ENCODE measurements at places on chromosomes 4 and X. TPM values are rescaled to one million over a fixed set of nuclear protein-coding genes. Genes with fewer than 3 reads are reported as not detected.

DNA sequence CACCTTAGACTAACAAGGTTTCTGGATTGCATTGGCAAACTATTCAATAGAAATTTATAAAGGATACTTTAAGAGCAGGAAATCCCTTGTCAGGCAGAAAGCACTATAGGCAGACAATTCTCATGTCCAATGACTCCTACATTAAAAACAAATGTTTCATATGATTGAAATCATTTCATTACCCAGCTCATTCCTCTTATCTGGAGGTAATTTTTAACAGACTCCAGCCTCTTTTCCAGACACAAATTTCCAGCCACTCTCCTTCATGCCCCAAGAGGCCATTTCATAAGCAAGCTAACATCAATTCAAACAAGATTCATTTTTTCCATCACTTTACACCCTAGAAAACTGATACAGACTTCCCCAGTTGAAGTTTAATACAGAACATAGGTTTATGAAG is 495.1 kb upstream of the FRG1 start:
- no peaks in the 10 kb centered on the region for H3K4me1 ChIP-seq
- no peak overlapping the region for H3K27ac ChIP-seq
- DNase-seq: no peak
- no peak overlapping the region for H3K4me3 ChIP-seq

- DNase-seq: no peak
- no peaks in the 10 kb centered on the region for H3K36me3 ChIP-seq
- H3K4me1 ChIP-seq: peaks cover 18% of the 10 kb centered on the region
- no peak overlapping the region for H3K4me3 ChIP-seq
- no peaks in the 10 kb centered on the region for H3K27me3 ChIP-seq
Observed at GRCh38 chrX:12958059-12958458, 16.9 kb upstream of the TMSB4X start.

- peak within 1 kb of the TSS; percentile 82 for H3K4me3 ChIP-seq
- DNase-seq: peak; percentile 85
- H3K4me1 ChIP-seq: peaks cover 7% of the 10 kb centered on the region
- no peaks in the 10 kb centered on the region for H3K27me3 ChIP-seq
- peak within 1 kb of the TSS; percentile 94 for H3K27ac ChIP-seq
- H3K36me3 ChIP-seq: no peaks in the 10 kb centered on the region
Observed at GRCh38 chr4:15001869-15002658, at the start of gene CPEB2. Gene CPEB2, plus strand, starts transcription at chr4:15002481. Its CDS starts 193 bp downstream, at chr4:15002674.

The CT45A2 gene
- total RNA-seq: not detected

The IL2 gene
- total RNA-seq: not detected

DNA sequence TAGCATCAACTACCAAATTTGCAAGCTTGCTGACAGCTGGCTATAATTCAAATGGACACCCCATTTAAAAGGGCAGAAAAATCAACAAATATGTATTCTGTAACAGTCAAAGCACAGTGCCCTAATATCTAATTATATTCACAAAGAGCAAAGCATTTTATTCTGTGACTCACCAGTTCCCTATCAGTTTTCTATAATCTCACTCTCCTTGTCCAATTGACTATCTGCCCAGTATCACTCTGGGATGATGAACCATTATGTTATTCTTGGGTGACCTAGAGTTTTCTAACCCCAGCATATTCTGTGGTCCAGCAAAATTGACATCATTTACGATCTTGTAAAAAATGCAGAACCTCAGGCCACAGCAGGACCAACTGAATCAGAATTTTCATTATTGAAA is 82.0 kb upstream of the FREM3 start:
- H3K27me3 ChIP-seq: no peaks in the 10 kb centered on the region
- no peak overlapping the region for H3K4me3 ChIP-seq
- no peak for DNase-seq
- H3K4me1 ChIP-seq: no peaks in the 10 kb centered on the region

The NXF2B gene
- not detected for total RNA-seq

The DMP1 gene
- total RNA-seq: not detected

- no peaks in the 10 kb centered on the region for H3K27me3 ChIP-seq
- H3K4me1 ChIP-seq: no peaks in the 10 kb centered on the region
- H3K36me3 ChIP-seq: no peaks in the 10 kb centered on the region
- no peak overlapping the region for H3K27ac ChIP-seq
- DNase-seq: peak; percentile 1
Observed at GRCh38 chrX:2875798-2876399, 47.2 kb downstream of the GYG2 start.

GRCh38 chrX:40009462-40009851 is 88.3 kb downstream of the BCOR start:
- H3K36me3 ChIP-seq: no peaks in the 10 kb centered on the region
- H3K27ac ChIP-seq: no peak overlapping the region
- no peak overlapping the region for H3K4me3 ChIP-seq
- no peak for DNase-seq
- H3K4me1 ChIP-seq: peaks cover 36% of the 10 kb centered on the region

- no peaks in the 10 kb centered on the region for H3K27me3 ChIP-seq
- no peak for DNase-seq
- H3K36me3 ChIP-seq: no peaks in the 10 kb centered on the region
- H3K27ac ChIP-seq: no peak overlapping the region
- no peaks in the 10 kb centered on the region for H3K4me1 ChIP-seq
Observed at GRCh38 chr4:181728305-181728966, 514.8 kb upstream of the TENM3 start.

DNA sequence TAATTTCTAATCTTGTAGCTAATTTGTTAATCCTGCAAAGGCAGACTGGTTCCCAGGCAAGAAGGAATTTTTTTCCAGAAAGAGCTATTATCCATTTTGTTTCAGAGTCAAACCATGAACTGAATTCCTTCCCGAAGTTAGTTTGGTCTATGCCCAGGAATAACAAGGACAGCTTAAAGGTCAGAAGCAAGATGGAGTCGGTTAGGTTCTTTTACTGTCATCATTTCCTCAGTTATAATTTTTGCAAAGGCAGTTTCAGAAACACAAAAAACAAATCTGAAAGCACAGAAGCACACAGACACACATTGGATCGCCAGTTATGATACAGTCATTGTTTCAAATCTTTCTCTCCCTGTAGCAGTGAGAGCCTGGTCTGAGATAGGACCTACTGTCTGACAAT is 37.9 kb downstream of the AGA start:
- no peaks in the 10 kb centered on the region for H3K4me1 ChIP-seq
- no peak overlapping the region for H3K27ac ChIP-seq
- H3K4me3 ChIP-seq: no peak overlapping the region
- no peak for DNase-seq
- no peaks in the 10 kb centered on the region for H3K36me3 ChIP-seq
- H3K27me3 ChIP-seq: 0 out of 2 replicates have a peak, but pooled peaks cover 3% of the 10 kb centered on the region

The NIPAL1 gene
- total RNA-seq: 0.91 TPM

The PARM1 gene
- total RNA-seq: not detected

GRCh38 chr4:15100994-15101695 is 98.9 kb downstream of the CPEB2 start:
- no peaks in the 10 kb centered on the region for H3K27me3 ChIP-seq
- no peaks in the 10 kb centered on the region for H3K36me3 ChIP-seq

- no peaks in the 10 kb centered on the region for H3K27me3 ChIP-seq
- DNase-seq: no peak
- no peak overlapping the region for H3K27ac ChIP-seq
- no peaks in the 10 kb centered on the region for H3K36me3 ChIP-seq
- H3K4me3 ChIP-seq: no peak overlapping the region
Observed at GRCh38 chrX:102126863-102127262, 1.4 kb downstream of the TCEAL2 start.

DNA sequence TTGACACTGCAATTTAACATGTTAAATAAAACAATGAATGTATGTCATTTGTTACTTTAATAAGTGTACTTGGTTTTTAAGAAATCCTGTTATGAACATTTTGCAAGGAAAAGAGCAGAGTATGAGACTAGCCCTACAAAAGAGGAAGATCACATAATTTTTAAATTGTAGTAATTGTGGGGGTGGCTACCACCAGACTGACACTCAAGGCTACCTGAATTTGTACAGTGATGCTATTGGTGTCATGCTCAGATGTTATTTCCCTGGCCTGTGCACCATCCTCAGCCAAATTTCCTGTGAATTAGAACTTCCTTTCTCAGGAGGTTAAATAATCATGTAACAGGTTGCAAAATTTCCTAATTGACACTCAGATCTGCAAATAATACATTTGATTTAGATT is 157.5 kb downstream of the BANK1 start:
- no peaks in the 10 kb centered on the region for H3K27me3 ChIP-seq
- no peaks in the 10 kb centered on the region for H3K36me3 ChIP-seq
- no peak overlapping the region for H3K4me3 ChIP-seq
- DNase-seq: no peak

The SLC34A2 gene
- not detected for total RNA-seq

GRCh38 chr4:95068818-95069478 is 311.2 kb downstream of the BMPR1B start:
- DNase-seq: no peak
- H3K4me3 ChIP-seq: no peak overlapping the region

- no peaks in the 10 kb centered on the region for H3K27me3 ChIP-seq
- H3K4me1 ChIP-seq: peaks cover 18% of the 10 kb centered on the region
- no peak overlapping the region for H3K27ac ChIP-seq
- no peak overlapping the region for H3K4me3 ChIP-seq
- DNase-seq: peak; percentile 14
Observed at GRCh38 chr4:113057891-113058290, 8.4 kb downstream of the ANK2 start.

- H3K27ac ChIP-seq: no peak overlapping the region
- no peak overlapping the region for H3K4me3 ChIP-seq
- no peaks in the 10 kb centered on the region for H3K4me1 ChIP-seq
Observed at GRCh38 chr4:37699868-37700481, 13.8 kb upstream of the RELL1 start.

GRCh38 chrX:10423716-10424115 is 196.7 kb downstream of the MID1 start:
- no peak overlapping the region for H3K4me3 ChIP-seq
- H3K4me1 ChIP-seq: no peaks in the 10 kb centered on the region
- H3K36me3 ChIP-seq: no peaks in the 10 kb centered on the region
- no peaks in the 10 kb centered on the region for H3K27me3 ChIP-seq

The CLOCK gene
- total RNA-seq: 22.5 TPM

DNA sequence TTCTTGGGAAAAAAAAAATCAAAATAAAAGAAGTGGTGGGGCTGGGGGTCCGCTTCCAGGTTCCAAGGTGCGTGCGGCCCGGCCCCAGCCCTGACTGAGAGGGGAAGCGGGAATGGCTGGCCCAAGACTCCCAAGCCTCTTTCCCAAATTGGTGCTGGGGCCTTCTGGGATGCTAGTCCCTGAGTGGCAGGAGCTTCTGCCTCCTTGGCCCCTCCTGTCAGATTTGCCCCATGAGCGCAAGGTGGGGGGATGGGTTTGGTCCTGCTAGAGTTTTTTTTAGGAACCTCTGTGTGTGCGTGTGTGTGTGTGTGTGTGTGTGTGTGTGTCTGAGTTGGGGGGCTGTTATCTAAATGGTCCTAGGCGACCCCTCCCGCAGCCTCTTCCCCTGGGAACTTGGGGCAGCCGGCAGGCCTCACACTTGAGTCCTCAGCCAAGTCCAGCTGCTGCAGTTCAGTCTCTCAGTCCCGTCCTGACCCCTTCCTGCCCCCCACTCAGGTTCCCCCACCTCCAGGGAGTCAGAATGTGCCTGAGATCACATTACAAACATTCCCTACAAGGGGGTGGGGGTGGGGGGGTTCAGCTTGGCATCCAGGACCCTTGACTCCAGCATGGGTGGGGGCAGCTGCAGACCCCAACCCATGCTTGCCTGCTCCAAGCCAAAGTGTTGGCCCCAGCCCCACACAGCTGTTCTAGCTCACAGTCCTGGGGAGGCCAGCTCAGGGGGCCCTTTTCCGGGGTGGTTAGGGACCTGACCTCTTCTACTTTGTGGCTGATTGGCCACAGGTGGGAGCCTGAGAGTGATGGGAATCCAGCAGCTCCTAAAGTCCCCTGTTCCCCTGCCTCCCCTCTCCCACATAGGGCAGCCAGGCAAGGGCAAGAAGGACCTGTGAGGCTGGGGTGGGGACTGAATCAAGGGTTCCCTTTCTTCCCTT is 4.0 kb downstream of the EFNB1 start:
- H3K4me1 ChIP-seq: peaks cover 20% of the 10 kb centered on the region
- H3K36me3 ChIP-seq: no peaks in the 10 kb centered on the region
- no peak overlapping the region for H3K4me3 ChIP-seq
- H3K27ac ChIP-seq: no peak overlapping the region
- no peak for DNase-seq
- H3K27me3 ChIP-seq: no peaks in the 10 kb centered on the region

- H3K36me3 ChIP-seq: no peaks in the 10 kb centered on the region
- peak; percentile 38 for DNase-seq
- H3K4me1 ChIP-seq: no peaks in the 10 kb centered on the region
- no peak overlapping the region for H3K4me3 ChIP-seq
- no peak overlapping the region for H3K27ac ChIP-seq
Observed at GRCh38 chrX:16445166-16445752, 204.7 kb upstream of the S100G start.

The TRIM60 gene
- total RNA-seq: not detected

- H3K27me3 ChIP-seq: no peaks in the 10 kb centered on the region
- no peak overlapping the region for H3K4me3 ChIP-seq
- peaks cover 11% of the 10 kb centered on the region for H3K36me3 ChIP-seq
- DNase-seq: no peak
Observed at GRCh38 chr4:3318561-3319021, 25.8 kb downstream of the RGS12 start.

- H3K36me3 ChIP-seq: no peaks in the 10 kb centered on the region
- DNase-seq: no peak
- no peaks in the 10 kb centered on the region for H3K27me3 ChIP-seq
- H3K4me1 ChIP-seq: no peaks in the 10 kb centered on the region
Observed at GRCh38 chr4:141449927-141450326, 186.5 kb upstream of the IL15 start.

The BBS12 gene
- total RNA-seq: 3.3 TPM

- no peak for DNase-seq
- H3K27me3 ChIP-seq: no peaks in the 10 kb centered on the region
- no peaks in the 10 kb centered on the region for H3K4me1 ChIP-seq
- H3K4me3 ChIP-seq: no peak overlapping the region
Observed at GRCh38 chrX:36501169-36501702, 506.9 kb upstream of the FAM47C start.
